Fibroblast of the conjunctiva (primary cell): ENCODE measurements at places on chromosomes 2 and 18.

- no peak for DNase-seq
Observed at GRCh38 chr2:222445227-222445626, 20.9 kb downstream of the SGPP2 start.

DNA sequence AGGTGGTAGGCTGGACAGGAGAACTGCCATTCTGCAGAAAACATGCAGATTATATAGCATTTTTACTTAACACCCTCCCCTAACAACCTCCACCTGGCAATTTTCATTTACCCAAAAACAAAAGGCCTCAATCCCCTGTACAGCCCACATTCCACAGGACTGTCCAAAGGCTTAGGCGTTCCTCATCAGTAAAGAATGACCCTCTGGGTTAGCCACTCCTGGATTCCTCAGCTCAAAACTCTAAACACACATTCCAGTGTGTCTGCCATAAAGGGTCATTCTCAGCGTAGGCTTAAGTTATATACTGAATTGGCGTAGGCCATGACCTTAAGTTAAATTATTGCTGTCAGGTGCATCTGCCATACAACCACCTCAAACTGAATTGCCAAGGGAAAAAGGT lies 261.8 kb upstream of the CHAC2 start:
- DNase-seq: no peak

- peak; percentile 16 for DNase-seq
Observed at GRCh38 chr18:35458677-35459441, 38.9 kb downstream of the INO80C start.

DNA sequence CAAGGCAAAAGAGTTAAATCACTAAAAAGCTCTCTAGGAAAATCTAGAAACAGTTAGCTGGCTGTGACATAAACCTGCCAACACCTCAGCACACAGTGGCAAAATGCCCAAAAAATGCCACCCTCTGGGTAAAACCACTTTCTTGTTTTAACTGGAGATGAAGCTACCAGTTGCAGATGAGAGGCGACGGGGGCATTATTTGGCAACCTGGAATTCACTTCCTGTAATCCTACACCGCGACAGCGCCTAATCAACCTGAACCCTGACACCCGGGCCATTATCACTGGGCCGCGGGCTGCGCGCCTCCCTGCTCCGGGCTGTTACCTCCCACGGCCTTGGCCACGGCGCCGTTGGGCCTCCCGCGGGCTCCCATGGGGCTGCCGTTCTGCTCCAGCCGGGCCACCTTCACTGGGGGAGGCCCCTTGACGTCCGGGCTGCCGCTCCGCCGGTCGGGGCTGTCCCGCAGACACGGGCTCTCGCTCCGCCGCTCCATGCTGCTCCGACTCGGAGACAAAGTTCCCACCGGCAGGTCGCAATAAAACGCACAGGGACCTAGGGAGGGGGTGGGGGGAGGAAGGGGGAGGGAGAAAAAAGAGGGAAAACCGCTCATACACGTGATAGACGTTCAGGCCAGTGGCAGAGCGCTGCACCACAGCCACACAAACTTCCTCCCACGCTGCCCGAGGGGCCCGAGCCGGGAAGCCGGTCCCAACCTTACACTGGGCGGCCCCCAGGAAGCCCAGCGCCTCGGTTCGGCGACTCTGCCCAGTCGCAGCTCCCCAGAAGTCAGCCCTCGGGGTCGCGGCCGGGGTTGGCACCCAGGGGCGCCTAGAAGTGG lies 2.0 kb downstream of the SATB2 start:
- no peak for DNase-seq

DNA sequence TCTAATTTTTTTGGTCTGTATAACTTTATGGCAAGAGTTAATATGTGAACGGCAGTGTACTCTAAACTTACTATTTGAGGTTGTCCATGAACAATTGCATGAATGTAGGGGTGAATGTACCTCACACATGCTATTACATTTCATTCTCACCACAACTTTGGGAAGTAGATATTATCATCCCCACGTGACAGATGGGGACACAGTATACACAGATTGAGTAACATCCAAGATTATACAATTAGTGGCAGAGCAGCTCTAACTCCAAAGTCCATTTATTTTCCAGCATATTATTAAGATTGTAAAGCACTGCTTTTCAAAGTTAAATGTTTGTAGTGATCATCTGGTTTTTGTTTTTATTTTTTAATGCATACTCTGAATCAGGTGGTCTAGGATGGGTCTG lies 622.1 kb upstream of the ZEB2 start:
- no peak for DNase-seq

GRCh38 chr2:181281206-181281832 lies 175.9 kb upstream of the ITGA4 start:
- DNase-seq: no peak

DNA sequence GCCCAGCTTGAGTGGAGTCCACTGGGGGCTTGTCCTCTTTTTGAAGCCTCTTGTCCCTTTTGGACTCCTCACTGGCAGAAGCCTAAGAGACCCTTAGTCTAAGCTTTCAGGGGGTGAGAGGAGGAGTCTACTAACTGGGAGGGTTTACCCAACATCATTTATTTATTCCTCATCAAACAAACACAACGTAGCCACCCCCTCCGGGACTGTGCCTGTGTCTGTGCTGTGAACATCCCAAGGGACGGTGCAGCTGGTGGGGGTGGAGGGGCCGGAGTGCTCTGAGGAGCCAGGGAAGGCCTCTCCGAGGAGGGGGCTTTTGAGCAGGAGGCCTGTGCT lies 42.7 kb upstream of the TAF1B start:
- no peak for DNase-seq

DNA sequence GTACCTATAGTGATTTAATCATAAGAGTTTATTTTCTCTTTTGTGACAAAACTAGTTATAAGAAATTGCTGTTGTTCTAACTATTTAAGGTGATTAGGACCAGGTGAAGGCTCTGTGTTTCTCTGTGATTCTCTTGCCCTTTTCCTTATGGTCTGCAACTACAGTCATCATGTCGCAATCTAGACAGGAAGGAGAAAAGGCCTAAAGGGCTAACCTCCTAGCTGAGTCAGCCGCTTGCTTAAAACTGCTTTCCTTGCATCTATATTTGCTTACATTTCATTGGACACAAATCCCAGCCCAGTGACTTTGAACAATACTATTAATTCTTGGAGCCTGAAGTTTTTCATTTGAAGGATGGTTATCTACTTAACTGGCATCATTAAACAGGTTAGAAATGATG lies 93.1 kb downstream of the PIK3C3 start:
- peak; percentile 68 for DNase-seq

- no peak for DNase-seq
Observed at GRCh38 chr18:34544930-34545329, 165.2 kb upstream of the DTNA start.

GRCh38 chr2:123415678-123416077 lies 609.4 kb upstream of the CNTNAP5 start:
- no peak for DNase-seq

GRCh38 chr2:232343821-232344220 lies 34.7 kb upstream of the ALPP start:
- DNase-seq: no peak

- DNase-seq: no peak
Observed at GRCh38 chr18:47585914-47586313, 334.5 kb upstream of the SKOR2 start.

DNA sequence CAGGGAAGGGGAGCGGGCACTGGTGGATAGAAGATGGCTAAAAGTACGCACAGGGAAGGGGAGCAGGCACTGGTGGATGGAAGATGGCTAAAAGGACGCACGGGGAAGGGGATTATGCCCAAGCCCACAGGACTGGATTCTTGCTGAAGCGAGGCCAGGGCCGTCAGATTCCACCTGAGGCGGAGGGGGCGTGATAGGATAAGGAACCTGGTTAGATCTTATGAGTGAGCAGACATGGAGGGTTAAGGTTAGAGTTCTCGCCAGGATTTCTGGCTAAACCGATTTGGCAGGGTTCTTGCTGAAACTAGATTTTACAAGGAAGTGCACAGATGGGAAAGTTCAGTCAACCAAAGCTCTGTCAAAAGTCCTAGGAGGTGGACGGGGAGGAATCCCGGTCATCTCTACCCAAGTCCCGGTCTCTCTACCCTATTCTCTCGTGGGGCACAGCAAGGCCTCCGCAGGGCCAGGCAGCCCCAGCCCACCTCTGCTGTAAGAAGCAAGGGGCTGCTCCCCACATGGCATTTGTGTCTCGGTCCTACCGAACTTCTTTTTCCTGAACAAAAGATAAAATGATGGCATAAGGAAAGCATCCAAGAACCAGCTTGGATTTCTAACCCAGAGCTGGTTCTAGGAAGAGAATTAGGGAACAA lies 140.8 kb downstream of the PTGR3 start:
- no peak for DNase-seq

GRCh38 chr2:9737053-9737875 lies 106.0 kb upstream of the TAF1B start:
- DNase-seq: no peak

GRCh38 chr2:48180557-48180956 lies 274.3 kb upstream of the FBXO11 start:
- DNase-seq: no peak

GRCh38 chr2:62343206-62343605 lies 147.3 kb downstream of the B3GNT2 start:
- no peak for DNase-seq

DNA sequence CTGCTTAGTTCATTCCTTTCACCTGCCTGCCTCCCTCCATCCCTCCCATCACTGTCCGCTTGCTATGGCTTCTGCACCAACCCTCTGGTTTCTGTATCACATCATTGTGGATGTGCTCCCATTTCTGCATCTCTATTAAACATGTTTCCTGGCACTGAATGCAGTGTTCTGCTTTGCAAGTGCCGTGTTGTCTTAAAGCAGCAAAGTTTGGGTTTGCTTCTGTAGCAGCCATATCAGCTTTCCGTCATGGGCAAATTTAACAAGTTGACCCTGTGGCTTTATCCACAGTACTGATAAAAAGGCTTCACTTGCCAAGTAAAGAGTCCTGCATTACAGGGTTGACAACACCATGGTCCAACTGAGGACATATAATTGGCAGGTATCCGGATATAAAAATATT lies 165.5 kb downstream of the PTGR3 start:
- DNase-seq: no peak

GRCh38 chr2:191746346-191747169 lies 68.6 kb downstream of the NABP1 start:
- DNase-seq: peak; percentile 72

DNA sequence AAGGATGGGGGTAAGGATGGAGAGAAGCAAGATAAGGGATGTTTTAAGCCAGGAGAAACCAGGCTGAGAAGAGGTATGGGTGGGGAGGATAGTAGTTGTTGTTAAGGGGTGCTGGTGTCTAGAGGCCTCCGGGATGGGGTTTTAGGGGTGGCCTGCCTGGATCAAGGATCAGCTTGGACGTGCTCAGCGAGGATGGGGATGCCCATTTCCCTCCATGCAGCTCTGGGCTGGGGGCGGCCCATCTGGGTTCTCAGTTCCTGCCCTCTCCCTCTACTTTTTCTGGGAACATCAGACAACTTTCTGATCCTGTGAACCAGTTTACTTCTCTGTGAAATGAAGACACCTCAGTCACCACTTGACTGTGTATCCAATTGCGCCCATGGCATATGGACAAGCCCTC lies 10.1 kb downstream of the B3GNT2 start:
- DNase-seq: no peak

GRCh38 chr18:29596959-29597358 lies 1420.0 kb upstream of the CDH2 start:
- DNase-seq: no peak

DNA sequence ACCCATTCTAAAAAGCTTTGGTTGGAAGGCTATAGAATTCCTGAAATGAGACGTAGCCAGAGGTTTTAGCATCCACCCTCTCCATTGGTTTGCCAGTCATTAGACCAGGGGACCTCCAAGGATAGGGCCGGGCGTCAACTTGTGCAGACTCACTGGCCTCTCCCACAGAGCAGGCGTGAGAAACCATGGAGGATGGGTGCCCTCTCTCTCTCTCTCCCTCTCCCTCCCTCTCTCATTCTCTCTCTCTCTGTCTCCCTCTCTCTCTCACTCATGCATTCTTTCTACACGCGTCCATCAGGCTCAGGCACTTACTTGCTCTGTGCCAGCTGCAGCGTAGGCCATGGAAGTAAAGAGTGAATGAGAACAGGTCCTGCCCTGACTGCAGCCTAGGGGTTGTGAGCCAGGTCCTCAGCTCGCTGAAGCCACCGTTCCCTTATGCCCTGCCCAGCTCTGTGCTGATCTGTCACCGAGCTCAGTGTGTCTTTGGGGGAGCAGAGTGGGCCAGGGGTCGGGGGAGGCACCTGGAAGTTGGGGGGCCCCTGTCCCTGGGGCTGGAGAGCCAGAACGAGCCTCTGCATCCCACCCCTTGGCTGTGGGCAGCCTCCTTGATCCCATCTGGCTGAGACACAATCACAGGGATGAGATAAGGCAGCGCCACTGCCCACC lies 304.4 kb upstream of the HS6ST1 start:
- no peak for DNase-seq

DNA sequence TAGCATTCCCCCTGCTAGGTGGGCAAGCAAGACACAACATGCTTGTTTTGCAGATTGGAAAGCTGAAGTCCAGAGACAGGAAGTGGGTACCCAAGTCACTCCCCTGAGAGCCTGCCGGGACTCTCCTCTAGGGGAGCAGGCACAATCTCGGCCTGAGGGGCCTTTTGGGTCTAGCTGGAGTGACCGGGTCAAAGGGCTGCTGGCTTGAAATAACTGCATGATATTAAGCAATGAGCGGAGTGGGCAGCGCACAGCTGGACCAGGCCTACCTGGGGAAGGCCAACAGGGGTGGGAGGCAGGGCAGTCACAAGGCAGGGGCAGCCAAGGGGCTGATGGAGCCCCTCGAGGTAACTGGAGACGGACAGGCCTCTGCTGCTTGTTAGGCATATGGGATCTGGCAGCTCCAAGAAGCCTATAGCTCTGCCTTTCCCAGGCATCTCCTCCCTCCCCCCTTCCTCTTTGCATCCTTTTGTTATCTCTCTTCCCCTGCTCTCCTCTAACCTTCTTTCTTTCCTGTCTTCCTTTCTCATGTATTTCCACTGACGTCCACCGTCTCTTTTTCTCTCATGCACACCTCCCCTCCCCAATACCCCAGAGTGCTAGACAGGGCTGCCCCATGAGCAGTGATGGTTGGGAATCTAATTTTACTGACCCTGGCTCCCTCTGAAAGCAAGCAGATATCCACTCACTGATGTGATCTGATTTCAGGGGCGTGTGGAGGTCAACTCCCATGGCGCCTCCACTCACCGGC lies 237.5 kb downstream of the LOXHD1 start:
- DNase-seq: no peak

- no peak for DNase-seq
Observed at GRCh38 chr2:115161081-115161770, 718.8 kb downstream of the DPP10 start.

- no peak for DNase-seq
Observed at GRCh38 chr2:108918941-108919341, 70.1 kb downstream of the EDAR start.

GRCh38 chr18:50320719-50321118 lies 33.2 kb upstream of the CXXC1 start:
- DNase-seq: no peak

- no peak for DNase-seq
Observed at GRCh38 chr18:79841936-79842335, 44.2 kb downstream of the KCNG2 start.

GRCh38 chr2:75079575-75079974 lies 119.7 kb downstream of the TACR1 start:
- no peak for DNase-seq

GRCh38 chr2:171972329-171972982 lies 27.3 kb upstream of the METAP1D start:
- DNase-seq: no peak
